ENCODE measurements at places on chromosomes 6 and 20.

DNA sequence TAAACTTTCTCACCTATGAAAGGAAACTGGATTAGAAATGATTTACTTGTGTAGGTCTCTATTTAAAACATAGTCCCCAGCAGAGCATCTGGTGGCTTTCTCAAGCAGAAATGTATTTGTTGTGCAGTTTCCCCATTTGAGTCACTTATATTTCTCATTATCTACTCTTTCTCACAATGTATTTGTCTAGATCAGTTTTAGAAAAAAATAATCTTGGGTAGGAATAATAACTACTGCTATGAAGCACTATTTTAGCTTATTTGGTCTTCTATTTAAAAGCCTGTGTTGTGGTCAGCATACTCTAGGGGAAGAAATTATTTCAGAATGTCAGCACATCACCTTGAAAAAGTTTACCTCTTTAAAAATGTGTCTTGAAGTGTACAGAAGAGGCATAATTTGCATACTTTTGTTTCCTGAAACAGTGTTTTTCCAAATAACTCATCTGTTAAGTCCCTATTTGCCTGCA is 60.9 kb upstream of the PRL start:
- no peak for DNase-seq

DNA sequence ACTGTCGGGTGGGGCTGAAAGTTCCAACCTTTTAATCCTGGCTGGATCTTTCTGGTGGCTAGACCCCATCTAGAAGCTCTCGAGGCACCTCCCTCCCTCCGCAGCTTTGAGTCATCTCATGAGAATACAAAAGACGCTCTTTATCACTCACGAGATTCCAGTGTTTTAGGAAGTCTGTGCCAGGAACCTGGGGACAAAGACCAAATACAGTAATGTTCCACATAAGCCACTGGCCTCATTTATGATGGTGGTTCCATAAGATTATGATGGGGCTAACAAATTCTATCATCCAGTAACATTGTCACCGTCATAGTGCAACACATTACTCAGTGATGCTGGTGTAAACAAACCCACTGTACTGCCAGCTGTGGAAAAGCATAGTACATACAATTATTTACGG is 48.7 kb downstream of the NCOA7 start:
- DNase-seq = no peak

DNA sequence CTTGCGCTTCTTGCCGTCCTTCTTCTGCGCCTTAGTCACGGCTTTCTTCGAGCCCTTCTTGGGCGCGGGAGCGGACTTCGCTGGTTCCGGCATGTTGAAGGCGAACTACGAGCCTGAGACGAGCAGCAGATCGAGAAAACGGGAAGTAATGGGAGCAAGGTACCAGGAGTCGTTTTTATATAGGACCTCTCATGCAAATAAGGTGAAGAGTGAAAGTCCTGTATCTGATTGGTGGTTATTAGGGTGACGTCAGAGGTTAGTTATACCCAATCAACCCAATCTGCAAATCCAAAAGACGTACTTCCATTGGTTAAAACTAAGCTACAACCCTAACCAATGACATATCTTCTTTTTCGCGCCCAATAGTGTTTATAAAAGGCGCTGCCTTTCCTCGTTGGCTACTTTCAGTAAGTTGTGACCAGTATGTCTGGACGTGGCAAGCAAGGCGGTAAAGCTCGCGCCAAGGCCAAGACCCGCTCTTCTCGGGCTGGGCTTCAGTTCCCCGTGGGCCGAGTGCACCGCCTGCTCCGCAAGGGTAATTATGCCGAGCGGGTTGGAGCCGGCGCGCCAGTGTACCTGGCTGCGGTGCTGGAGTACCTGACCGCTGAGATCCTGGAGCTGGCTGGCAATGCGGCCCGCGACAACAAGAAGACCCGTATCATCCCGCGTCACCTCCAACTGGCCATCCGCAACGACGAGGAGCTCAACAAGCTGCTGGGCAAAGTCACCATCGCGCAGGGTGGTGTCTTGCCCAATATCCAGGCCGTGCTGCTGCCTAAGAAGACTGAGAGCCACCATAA is 100.6 kb upstream of the PRSS16 start:
- peak; percentile 94 for DNase-seq

GRCh38 chr20:63074631-63075030 is 67.9 kb upstream of the BHLHE23 start:
- no peak for DNase-seq

DNA sequence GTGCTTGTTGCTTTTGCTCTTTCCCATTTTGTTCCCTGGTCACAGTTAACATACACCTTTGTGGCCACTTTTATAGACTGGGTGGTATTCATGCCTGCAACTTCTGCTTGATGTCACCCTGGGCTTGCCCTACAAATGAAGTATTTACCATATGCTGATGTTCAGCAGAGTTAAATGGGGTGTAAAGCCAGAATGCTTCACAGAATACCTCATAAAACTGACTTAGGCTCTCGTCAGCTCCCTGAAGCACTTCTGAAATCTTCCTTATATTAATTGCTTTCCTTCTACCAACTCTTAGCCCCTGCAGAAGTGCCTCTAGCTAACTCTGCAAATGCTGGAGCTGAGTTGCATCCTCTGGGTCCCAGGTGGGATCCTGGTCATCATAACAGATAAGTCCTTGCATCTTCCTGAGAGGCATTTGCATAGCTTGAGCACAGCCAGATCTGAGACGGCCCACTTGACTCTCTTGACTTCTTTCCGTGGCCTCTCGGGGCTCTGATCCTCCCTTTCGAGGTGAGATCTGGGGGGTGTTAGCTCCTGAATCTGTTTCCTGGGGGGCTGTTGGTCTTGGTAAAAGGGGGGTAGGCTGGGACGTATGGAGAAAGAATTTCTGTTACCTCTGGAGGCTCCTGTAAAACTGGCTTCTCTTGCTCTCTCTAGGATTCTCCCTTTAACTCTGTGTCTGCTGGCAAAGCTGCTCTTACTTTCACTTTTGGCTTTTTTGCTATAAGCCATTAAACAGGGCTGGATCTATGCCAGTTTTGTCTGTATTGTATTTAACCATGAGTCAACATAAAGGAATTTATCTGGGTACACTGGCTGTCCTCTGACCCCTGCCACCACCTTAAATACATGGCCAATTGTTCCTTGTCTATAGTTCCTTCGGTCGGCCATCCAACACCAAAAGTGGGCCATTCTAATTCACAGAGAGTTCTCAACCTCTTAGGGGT is 223.0 kb upstream of the SYNCRIP start:
- DNase-seq = no peak

- DNase-seq = no peak
Observed at GRCh38 chr6:160077526-160077925, 44.1 kb upstream of the SLC22A1 start.

- no peak for DNase-seq
Observed at GRCh38 chr6:130113201-130113710, 94.9 kb downstream of the L3MBTL3 start.

GRCh38 chr6:10351791-10352190 is 63.1 kb downstream of the TFAP2A start:
- DNase-seq = no peak

DNA sequence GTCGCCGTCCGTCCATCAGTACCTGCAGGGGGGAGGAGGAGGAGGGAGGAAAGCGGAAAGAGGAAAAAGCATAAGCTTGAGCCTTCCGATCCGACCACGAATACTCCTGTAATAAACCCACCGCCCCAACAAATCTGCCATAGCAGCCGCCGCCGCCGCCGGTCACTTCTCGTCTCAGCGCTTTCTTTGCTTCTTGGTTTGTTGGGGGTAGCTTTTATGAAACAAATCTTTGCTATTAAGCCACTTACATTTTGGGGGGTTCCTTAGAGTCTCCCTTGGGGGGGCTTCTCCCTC is 277 bp downstream of the ADGRB3 start:
- no peak for DNase-seq

GRCh38 chr20:58078741-58079522 is 149.5 kb downstream of the ANKRD60 start:
- DNase-seq = no peak

DNA sequence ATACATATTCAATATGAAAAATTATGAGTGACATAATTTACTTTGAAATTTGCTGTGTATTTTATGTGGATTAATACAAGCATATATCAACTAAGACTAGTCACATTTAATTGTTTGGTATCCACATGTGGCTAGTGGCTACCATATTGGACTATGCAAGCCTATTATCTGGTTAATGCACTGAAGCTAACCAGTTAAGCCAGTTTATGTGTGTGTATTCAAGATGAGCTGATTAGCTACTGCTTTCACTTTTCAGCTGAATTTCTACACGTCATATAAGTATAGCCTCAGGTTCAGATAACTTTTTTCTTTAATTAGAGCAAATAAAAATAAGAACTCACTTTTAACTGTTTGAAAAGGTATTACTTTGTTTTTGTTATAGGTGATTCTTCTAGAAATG is 903.7 kb downstream of the TFAP2A start:
- no peak for DNase-seq

GRCh38 chr20:3313683-3314065 is 74.7 kb upstream of the SLC4A11 start:
- no peak for DNase-seq

DNA sequence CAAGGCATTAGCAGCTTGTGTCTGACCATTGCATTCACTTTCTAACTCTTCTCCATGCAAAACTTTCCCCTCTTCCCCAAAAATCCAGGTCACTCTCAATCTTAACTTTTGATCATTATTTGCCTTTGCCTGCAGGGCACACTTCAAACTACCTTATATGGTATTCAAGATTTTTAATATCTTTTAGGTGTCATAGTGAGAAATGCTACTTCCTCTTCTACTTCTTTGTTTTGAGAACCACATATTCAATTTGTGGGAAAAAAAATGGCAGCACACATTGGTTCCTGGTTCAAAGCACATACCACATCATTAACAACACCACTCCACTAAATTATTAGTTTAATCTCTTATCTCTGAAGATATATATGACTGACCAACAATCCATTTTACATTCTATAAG is 1267.0 kb upstream of the CITED2 start:
- DNase-seq = no peak

GRCh38 chr6:34027939-34028441 is 117.9 kb downstream of the GRM4 start:
- no peak for DNase-seq

- no peak for DNase-seq
Observed at GRCh38 chr6:5638666-5639065, 368.1 kb downstream of the NRN1 start.

GRCh38 chr6:43107344-43108062 is 31.4 kb downstream of the PTK7 start:
- no peak for DNase-seq

- DNase-seq = no peak
Observed at GRCh38 chr6:10341605-10342004, 73.3 kb downstream of the TFAP2A start.

GRCh38 chr6:150072201-150072600 is 3.3 kb upstream of the ULBP3 start:
- DNase-seq = peak; percentile 71

GRCh38 chr6:143556529-143556928 is 45.0 kb upstream of the FUCA2 start:
- DNase-seq = no peak

- no peak for DNase-seq
Observed at GRCh38 chr20:16490696-16491095, 82.6 kb downstream of the KIF16B start.

DNA sequence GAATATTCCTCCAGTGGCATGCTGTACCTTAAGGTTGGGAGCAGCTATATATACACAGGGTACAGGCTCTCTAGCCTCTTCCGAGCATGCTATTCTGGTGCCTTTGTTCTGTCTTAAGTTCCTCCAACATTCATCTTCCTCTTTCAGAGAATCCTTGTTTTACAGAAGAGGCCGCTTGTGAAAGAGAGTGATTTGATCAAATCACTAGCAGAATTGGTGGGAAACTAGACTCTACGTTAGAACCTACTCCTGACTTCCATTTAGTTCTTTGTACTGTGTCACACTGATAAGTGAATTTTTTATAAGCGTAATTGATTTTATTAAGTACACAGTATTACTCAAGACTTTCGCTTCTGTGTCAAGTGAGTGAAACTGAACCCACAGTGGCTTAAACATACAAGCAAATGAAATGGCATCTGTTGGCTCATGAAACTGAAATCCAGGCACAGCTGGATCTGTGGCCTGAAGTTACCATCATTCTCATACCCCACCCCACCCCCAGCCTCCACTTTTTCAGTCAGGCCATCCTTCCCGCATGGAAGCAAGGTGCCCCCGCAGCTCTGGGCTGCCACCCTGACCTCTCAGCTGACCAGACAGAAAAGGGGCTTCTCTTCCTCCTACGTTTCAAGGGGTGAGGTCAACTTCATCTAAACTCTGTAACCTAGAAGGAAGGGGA is 102.3 kb downstream of the RPP40 start:
- DNase-seq = no peak

Data from CD4-positive, alpha-beta memory T cell (primary cell).